Stimulated activated CD8-positive, alpha-beta memory T cell treated with anti-CD3 and anti-CD28 coated beads, Interleukin-2, amount 100 ng/mL, for 48 hours (primary cell): ENCODE measurements at places on chromosomes 3 and 15.

DNA sequence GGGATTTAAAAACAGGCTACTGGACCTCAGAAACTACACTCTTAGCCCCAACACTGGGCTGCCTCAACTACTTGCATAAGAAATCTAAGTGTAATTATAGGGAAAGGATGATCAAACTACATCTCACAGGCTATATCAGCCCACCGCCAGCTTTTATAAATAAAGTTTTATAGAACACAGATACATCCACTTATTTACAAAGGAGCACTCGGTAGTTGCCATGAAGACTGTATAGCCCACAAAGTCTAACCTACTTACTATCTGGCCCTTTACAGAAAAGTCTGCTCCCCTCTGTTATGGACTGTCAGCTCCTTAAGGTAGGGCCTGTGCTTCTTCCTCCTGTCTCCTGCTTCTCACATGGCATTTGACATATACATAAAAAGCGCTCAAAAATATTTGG is 9.5 kb downstream of the OSBPL10 start:
- DNase-seq: no peak

GRCh38 chr3:140467104-140467577 is 210.7 kb upstream of the TRIM42 start:
- DNase-seq: no peak

GRCh38 chr3:143356839-143357238 is 237.3 kb downstream of the CHST2 start:
- DNase-seq: no peak

DNA sequence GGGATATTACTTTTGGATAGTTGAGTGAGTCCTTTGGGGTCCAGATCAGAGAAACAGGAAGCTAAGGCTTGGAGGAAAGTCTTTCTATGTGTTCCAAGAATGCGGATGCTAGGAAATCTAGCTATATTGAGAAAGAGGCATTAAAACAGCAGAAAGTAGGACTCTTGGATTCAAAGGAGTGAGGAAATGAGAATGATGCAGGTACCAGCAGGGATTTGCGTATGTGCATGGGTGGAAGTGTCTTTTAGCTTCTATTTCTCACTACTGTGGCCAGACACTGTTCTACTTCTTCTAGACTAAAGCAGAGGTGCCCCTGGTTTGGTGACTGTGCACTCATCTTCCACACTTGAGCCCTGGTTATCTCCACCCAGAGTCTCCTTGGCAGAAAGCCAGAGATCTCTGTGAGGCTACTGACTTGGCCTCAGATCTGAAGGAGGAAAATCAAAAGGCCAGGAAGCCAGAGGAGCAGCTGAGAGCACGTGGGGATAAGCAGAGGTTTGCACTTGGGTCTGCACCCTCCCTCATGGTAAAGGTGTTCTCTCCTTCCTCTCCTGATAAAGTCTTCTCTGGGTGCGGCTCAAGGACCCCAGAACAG is 44.3 kb downstream of the ATP2B2 start:
- DNase-seq: no peak

DNA sequence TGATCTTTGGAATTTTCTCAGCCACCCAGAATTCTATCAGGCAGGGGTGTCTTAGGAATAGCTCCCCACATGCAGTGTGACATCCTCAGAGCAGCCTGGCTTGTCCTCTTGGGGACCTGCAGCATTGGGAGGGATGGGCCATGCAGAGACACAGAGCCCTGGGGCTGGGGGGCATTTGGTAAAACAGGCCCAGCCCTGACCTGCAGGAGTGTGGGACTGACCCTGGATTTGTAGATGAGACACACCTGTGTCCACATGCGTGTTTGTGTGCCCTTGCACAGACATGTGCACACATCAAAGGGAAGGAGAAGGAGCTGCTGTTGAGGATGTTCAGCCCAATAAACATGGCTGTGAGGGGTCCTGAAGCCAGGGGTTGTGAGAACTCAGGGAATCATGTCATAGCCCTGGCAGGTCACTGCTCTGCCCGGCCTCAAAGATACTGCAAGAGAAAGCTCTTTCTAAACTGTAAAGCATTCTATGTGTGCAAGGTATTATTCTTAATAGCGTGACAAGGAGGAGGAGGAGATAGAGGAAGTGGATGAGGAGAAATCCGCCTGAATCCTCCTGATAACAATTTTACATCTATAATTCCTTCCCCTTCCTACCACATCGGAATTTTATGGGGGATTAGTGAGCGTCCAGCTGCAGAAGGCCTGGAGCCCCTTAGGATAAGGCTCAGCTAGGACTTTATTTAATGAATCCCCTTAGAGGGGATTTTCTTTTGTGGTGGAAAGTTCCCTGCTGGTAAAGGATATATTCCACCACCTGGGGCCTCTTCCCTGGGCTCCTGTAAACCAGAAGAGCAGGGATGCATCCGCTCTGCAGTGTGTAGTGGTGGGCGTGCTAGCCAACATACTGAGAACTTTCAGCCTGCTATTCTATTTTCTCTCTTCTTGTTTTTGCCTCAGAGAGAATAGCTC is 245.5 kb downstream of the EPHB1 start:
- no peak for DNase-seq

- no peak for DNase-seq
These were observed 332.3 kb downstream of the THSD4 start for GRCh38 chr15:71447328-71448250.

- DNase-seq: no peak
These were observed 11.5 kb downstream of the MUC4 start for GRCh38 chr3:195800240-195800639.

GRCh38 chr3:65521032-65521431 is 517.7 kb downstream of the MAGI1 start:
- DNase-seq: no peak

DNA sequence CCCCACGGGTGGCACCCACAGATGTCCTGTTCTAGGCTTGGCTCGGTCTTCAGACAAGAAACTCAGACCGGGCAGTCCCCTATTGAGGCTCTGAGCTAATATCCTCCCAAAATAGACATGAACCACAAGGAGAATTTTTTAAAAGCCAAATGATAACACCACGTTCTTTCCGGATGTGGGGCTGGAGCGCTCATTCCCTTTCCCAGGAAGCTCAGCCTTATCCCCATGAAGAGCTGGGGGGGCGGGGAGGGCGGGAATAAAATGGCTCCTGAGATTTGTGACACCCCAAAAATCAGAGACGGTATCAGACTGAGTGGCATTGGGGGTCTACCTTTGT is 1.1 kb downstream of the SLC6A1 start:
- DNase-seq: no peak

DNA sequence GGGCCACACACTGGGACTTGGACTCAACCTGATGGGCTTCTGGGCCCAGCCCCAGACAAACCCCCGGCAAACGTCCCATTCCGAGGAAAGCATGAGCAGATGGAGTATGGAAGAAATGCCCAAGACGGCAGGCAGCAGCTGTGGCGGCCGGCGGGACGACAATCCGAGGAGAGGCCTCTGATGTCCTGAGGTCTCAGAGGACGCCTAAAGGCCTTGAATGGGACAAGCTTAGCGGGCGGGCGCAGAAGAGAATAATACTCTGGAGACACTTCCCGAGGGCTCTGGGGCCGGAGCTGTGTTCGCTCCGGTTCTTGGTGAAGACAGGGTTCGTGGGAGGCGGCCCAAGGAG is 482 bp upstream of the OGG1 start:
- no peak for DNase-seq
